Activated CD4-positive, CD25-positive, alpha-beta regulatory T cell (primary cell): ENCODE measurements at places on chromosomes 1 and 21.

- no peak for DNase-seq
Measured at GRCh38 chr1:19351873-19352272, 39.7 kb downstream of the SLC66A1 start.

- no peak for DNase-seq
Measured at GRCh38 chr1:49527606-49528305, 496.0 kb downstream of the AGBL4 start.

DNA sequence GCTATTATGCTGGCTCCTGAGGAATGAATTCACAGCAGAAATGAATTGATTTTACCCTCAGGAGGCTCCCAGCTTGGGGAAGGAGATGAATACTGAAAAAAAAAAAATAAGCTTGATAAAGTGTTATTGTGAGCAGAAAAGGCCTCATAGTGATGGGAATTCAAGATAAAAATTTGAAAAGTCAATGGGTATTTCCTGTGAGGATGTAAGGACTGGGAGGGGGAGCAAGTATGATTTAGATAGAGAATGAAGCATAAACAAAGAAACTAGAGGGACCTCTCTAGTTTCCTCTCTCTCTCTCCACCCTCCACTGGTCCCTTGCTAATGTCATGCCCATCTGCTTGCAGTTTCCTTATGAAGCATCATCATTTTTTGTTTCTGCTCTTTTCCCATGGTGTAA is 439.0 kb upstream of the PLXNA2 start:
- no peak for DNase-seq

- DNase-seq = no peak
Measured at GRCh38 chr1:233485385-233485784, 128.5 kb upstream of the KCNK1 start.

DNA sequence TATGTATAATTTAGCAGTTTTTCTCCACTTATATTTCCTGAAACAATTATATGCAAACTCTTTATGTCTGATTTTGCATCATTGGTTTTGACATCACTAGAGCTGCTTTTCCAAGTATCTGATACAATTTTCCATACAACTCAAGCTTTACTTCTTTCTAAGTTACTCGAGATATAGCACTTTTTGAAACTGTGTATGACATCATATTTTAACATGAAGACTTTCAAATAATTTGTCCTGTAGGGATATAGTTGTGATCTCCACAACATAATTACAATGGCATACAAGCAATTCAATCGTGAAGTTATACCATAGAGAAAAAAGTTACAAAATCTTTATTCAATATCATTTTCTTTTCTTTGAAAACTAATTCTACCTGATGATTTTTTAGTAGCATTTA is 173.0 kb downstream of the LEPR start:
- DNase-seq = no peak

GRCh38 chr21:36721817-36722216 is 22.9 kb downstream of the SIM2 start:
- DNase-seq = no peak

DNA sequence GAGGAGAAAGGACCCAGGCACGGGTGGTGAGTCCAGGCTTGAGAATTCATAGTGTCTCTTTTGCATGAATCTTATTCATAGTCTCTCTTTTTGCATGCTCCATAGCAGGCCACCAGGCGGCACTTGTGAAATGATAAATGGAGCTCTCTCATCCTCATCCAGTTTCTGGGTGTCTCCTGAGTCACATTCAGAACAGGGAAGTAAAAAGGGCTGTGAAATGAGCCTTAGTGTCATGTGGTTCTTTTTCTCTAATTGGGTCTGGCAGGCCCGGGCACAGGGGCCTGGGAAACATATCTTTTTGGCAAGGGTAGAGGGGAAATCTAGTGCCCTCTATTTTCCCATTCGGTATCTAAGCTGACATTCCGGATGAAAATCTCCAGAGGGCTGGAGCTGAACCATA is 19.1 kb upstream of the NCF2 start:
- DNase-seq = no peak
